Activated CD4-positive, alpha-beta T cell treated with anti-CD3 and anti-CD28 coated beads, Interleukin-2, Interleukin-6, amounts not matched to agents 100 ng/mL and 50 ng/mL, durations not matched to agents 16 hours and 8 hours (primary cell): ENCODE measurements at places on chromosomes 16 and 17.
A peak's percentile ranks its signal among the peaks of the same experiment; 100 is the strongest.

- DNase-seq = peak; percentile 18
Measured at GRCh38 chr17:5047446-5047845, 12.2 kb upstream of the SLC52A1 start.

DNA sequence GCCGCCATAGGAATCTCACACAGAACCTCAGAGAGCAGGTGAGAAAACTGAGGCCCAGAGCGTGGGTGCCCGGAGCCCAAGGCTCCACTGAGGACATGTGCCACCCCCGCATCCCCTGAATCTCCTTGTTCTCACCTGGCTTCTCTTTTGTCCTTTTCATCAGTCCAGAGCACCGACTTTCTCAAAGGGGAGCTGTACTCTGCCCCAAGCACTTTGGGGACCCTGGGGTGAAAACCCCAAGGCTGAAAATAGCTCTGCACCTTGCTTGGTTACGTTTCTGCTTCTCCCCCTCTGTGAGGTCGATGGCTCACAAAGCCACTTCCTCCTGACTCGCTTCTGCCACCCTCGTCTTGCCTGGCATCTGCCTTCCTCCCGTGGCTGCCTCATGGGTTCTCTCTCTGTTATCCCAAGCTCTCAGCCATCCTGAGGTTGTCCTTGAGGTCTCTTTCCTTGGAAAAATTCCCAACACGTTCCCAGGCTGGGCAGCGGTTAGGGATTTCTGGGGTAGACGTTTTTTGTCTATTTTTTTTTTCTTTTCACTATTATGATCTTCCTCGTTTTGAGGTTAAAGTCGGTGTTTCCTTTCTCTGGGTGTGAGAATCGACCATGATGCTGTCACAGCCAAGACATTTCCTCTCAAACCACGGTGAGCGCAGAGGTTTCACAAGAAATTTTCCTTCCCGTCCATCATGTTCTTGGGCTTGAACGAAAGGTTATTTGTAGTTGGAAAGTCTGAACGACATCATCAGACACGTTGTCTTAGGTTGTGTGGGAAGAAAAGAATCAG is 37.2 kb downstream of the IRF8 start:
- peak; percentile 81 for DNase-seq

GRCh38 chr16:56343661-56344517 is 81.5 kb downstream of the AMFR start:
- no peak for DNase-seq

DNA sequence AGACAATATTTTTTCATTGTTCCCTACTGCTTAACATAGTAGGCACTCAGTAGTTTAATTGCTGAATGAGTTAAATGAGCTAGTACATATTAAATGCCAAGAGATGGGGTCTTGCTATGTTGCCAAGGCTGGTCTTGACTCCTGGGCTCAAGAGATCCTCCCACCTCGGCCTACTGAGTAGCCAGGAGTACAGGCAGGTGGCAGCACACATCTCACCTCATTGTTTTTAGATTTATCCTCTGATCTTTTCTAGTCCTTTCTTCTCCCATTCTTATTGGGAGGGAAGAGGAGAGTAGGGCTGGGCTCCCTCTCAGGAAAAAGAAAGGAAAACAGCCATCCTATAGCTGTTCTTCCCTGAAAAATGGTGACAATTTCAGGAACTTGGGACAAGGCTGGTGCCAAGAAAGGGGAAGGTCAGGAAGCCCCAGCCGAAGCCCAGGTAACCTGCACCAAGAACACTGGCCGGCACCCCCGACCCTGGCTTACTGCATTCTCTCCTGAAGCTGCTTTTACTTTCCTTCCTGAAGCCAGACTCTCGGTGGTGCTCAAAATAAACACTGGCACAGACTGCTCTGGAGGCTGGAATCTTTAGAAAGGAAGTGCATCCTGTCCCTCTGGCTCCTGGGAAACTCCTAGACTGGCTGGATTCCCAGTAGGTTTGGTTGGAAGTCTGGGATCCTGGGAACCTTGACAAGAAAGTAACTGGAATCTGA is 2.7 kb downstream of the TNFAIP1 start:
- DNase-seq = no peak

DNA sequence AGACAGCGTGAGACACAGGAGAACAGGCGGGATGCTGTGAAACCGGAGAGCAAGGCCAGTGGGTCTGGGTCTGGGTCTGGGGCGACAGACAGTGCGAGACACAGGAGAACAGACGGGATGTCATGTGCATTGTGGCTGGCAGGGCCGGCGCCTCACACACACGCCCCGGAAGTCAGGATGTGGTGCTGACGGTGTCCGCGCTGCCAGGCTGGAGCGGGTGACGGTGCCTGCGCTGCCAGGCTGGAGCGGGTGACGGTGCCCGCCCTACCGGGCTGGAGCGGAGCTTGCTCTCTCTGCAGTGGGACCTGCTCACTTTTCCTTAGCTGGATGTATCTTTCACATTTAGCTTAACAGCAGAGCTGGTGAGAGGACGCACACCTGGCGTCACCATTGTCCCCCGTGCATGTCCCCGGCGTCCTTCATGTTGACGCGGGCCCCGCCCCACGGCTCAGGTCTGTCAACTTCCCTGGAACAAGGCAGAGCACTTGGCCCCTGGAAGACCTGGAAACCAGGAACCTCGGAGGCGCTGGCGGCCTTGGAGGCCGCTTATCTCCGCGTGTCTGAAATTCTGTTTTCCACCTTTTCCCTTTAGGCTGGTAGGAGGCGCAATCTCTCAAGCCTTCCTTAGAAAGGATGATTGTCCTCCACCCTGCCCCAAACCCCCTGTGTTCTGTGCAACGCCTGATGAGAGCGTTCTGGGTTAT is 43.0 kb upstream of the ZNF750 start:
- DNase-seq = peak; percentile 86

DNA sequence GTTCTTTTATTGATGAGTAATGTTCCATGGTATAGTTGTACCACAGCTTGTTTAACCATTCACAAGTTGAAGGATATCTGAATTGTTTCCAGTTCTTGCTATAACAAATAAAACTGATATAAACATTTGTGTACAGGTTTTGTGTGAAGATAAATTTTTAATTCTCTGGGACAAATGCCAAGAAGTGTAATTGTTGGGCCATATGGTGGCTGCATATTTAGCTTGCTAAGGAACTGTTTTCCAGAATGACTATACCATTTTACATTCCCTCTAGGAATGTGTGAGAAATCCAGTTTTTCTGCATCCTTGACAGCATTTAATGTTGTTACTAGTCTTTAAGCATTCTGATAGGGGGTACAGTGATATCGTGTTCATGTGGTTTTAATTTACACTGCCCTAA is 368.5 kb downstream of the KIF2B start:
- no peak for DNase-seq

GRCh38 chr16:24101431-24101830 is 154.7 kb upstream of the CACNG3 start:
- DNase-seq = no peak

DNA sequence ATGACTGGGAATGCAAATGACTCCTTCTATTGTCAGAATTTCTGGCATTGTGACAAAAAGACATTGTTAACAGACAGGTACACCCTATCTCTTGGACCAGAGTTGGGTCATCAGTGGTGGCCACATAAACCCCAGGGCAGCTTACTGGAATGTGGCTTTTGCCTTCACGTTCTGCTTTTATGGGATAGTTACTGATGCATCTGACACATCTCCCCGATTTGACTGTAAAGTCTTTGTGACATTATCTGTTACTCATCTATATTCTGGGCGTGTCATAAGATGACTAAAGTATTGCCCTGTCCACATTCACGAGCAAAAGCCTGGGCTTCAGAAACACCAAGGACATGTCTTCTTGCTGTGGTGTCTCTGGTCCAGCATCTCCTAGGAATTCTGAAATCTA is 18.7 kb upstream of the AQP8 start:
- DNase-seq = no peak

- no peak for DNase-seq
Measured at GRCh38 chr17:42167807-42168206, 13.0 kb upstream of the RAB5C start.

DNA sequence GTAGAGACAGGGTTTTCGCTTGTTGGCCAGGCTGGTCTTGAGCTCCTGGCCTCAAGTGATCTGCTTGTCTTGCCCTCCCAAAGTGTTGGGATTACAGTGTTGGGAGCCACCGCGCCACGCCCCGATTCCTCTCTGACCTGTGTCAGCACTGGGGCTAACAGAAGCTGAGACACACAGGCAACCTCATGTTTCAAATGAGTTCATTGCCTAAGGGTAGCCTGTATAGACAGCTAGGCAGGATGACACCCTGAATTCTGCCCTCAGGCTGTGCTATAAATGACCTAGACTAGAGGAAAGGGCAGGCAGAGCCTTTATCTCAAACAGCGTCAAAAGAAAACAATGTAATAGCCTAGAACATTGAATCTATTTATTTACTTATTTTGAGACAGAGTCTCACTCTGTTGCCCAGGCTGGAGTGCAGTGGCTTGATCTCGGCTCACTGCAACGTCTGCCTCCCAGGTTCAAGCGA is 2.3 kb upstream of the CDK3 start:
- no peak for DNase-seq

GRCh38 chr17:10737736-10738135 is 7.9 kb upstream of the TMEM220 start:
- no peak for DNase-seq

DNA sequence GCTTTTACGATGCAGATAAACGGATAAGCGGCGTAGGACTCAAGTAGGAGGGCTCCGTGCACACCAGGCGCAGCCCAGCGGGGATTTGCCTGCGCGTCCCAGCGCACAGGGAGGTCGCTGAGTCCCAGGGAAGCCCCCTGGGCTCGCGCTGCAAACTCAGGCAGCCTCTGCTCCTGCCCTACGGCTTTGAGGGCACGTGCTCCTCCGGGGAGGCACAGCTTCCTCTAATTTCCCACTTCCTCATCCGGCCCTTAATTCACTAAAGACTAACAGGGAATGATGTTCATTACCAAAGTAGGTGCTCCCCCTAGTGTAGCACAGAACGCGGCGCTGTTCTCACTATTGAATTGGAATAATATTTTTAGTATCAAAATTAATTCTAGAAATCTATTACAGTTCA is 825.4 kb downstream of the KCNJ18 start:
- no peak for DNase-seq

- DNase-seq = no peak
Measured at GRCh38 chr17:58970609-58971450, 135.8 kb downstream of the TRIM37 start.

DNA sequence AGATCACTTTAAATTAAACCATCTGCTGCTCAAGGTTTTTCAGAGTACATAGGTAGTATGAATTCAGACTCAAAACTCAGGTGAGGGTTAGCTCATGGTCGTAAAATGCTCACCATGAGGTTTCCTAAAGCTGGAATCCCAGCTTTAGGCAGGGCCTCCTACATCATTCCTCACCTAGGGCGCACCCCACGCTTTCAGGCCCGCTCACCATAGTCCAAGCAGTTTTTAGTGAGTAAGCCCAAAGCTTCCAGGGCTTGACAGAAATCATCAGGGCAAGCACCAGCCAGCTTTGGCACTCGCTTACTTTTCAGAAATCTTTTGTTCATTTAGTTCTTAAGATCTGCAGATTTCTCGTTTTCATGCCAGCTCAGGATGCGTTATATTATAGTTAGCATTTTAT is 89.8 kb downstream of the HIC1 start:
- no peak for DNase-seq

DNA sequence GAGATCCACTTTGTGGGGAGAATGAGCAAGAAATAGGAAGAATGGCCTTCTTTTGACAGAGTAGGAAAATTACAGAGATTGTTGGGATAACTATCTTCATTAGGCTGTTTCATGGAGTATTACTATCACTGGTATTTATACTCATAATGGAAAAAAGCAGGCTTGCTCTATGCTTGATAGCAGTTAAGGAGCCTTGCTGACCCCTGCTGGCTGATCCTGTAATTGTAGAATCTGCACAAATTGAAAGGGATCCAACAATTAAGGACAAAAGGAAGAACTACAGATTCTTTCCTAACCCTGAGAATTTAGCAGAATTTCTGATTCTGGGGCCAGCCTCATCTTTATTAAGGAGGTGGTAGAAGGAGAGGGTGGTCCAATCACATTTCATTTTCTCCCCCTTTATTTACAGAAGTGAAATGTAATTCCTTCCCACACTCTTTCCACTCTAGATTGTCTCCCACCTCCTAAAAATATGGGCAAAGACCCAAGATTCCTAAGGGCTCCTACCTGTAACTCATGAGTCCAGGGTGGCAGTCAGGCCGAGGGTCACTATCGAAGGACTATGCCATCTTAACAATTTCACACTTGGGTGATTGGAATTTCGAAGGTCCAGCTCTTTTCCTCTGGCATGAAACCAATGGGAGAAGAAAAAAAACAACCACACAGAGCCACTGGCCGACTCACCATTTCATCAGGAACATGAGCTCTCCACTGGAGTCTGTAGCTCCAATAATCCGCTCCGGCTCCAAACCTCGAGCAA is 26.3 kb downstream of the NFE2L1 start:
- peak; percentile 75 for DNase-seq

DNA sequence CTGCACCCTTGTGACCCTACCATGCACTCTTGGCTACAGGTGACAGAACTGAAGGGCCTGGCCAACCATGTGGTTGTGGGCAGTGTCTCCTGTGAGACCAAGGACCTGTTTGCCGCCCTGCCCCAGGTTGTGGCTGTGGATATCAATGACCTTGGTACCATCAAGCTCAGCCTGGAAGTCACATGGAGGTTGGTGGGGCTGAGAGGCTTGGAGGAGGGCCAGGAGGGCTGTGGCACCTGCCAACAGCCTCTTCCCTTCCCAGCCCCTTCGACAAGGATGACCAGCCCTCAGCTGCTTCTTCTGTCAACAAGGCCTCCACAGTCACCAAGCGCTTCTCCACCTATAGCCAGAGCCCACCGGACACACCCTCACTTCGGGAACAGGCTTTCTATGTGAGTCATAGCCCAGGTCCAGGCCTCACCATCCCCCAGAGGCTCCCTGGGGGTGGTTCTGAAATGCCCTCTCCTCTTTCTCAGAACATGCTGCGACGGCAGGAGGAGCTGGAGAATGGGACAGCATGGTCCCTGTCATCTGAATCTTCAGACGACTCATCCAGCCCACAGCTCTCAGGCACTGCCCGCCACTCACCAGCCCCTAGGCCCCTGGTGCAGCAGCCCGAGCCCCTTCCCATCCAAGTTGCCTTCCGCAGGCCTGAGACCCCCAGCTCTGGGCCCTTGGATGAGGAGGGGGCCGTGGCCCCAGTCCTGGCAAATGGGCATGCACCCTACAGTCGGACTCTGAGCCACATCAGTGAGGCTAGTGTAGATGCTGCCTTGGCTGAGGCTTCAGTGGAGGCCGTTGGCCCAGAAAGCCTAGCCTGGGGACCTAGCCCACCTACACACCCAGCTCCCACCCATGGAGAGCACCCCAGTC is 13.0 kb downstream of the RIPOR1 start:
- no peak for DNase-seq

DNA sequence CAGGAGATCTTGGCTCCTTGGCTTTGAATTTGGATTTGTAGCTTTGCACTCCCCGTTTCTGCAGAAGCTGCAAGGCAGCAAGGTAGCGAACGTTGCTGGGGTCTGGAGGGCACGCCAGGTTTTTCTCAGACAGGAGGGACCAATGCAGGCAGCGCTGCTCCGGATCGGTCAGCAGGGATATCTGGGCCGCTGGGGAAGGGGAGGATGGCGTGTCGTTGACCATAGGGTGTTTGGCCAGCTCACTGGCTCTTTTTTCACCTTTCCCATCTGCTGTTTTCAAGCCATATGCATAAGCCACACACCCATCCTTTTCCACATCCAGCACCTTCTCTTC is 15.8 kb downstream of the C16orf46 start:
- DNase-seq = no peak
